T-helper 17 cell (primary cell): ENCODE measurements at places on chromosomes 3 and 15.

GRCh38 chr3:153640689-153641665 lies 479.0 kb downstream of the RAP2B start:
- no peak for DNase-seq

DNA sequence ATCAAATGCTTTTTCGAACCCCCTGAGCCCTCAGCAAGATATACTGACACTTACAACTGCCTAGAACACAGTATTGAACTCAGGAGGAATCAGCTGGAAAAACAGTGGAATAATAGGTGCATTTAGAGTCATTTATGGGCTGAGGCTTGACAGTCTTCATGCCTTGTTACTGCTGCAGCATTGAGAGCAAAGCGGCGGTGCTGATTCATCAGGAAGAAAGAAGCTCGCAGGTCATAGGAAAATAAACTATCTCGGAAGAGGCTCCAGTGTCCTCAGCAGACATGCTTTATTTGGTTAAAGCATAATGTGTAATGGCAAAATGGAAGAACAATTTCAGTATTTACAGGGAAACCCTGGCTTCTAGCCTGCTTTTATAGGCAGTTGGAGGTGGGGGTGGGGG lies 30.1 kb upstream of the NEO1 start:
- no peak for DNase-seq

DNA sequence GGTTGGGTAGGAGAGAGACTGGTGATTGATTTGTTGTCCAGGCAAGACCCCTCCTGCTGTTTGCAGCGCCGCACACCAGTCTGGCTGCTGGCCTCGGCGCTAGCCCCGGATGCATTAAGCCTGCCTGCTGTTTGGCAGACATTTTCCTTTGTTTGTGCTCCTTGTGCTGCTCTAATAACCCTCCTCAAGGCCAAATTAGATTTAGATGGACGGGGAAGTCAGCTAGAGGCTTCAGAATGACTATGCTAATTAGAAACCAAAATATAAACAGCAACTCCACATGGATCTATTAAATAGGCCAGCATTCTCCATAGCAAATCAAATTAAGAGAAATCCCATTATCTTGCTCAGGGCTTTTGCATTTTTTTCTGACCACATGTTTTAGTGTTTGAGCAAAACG lies 445.2 kb downstream of the SQOR start:
- no peak for DNase-seq

- DNase-seq = no peak
Measured at GRCh38 chr15:80081390-80081789, 21.9 kb downstream of the ZFAND6 start.

DNA sequence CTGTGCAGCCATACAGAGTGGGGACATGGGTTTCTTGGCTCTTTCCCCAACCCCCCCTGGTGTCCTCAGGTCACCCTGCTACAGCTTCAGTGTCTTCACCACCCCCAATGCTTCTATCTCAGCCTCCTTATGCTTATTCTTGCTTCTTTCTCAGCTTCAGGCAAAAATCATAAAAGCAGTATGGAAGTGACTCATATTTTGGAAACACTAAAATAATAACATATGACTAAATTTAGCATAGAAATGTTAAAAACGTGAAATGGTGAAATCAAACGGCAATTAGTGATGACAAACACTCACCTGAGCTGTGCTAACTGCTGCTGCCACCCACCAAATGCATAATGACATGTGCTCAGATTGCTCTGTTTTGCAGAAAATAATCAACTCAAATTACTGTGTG lies 475.2 kb upstream of the EPHA3 start:
- DNase-seq = no peak

- DNase-seq = no peak
Measured at GRCh38 chr15:71802770-71803169, 7.6 kb upstream of the NR2E3 start.

- DNase-seq = no peak
Measured at GRCh38 chr3:188646592-188646991, 492.6 kb downstream of the LPP start.

GRCh38 chr3:193980326-193980725 lies 155.6 kb upstream of the HES1 start:
- no peak for DNase-seq

DNA sequence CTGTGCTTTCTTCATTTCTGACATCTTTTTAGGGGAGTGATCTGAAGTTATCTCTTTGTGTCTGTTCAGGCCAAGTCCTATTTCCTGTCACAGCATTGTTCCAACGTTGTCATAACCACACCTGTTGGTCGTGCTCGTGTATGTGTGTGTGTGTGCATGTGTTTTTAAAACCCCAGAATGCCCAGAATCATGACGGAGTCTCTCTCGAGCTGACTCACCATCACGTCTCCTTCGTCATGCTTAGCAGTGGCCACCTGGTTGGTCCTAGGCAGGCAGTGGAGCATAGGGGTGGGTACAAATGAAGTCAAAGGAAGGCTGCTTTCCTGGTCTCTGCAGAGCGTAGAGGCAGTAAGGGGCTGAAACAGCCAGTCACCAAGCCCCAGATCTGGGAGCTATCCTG lies 126.8 kb upstream of the ABHD17C start:
- DNase-seq = no peak

GRCh38 chr3:150931745-150932144 lies 26.5 kb upstream of the MINDY4B start:
- DNase-seq = no peak

- DNase-seq = no peak
Measured at GRCh38 chr3:120160050-120160449, 65.8 kb upstream of the GSK3B start.

- no peak for DNase-seq
Measured at GRCh38 chr3:168977716-168978374, 685.7 kb downstream of the MECOM start.

- DNase-seq = no peak
Measured at GRCh38 chr3:183291497-183292031, 38.5 kb downstream of the B3GNT5 start.

- no peak for DNase-seq
Measured at GRCh38 chr3:7788881-7789280, 712.7 kb upstream of the LMCD1 start.

GRCh38 chr3:107111872-107112271 lies 265.4 kb upstream of the CCDC54 start:
- DNase-seq = no peak

DNA sequence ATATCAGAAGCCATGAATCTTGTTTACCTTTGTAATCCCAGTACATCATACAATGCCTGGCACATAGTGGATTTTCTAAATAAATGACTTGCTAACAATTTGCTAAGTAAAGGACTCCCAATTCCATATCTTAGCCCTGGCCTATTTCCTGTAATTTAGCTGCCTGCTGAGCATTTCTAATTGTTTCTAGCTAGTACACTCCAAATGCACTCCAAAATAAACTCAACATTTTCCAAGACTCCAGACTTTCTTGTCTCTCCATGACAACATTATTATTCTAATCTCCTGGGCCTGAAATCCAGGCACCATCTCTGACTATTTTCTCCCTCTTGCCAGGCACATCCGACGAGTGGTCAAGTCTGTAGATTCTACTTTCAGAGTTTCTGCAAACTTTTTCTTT lies 773.5 kb downstream of the SQOR start:
- no peak for DNase-seq

GRCh38 chr3:72950372-72950771 lies 46.2 kb upstream of the PPP4R2 start:
- DNase-seq = no peak

- no peak for DNase-seq
Measured at GRCh38 chr15:75156326-75157215, 45.1 kb upstream of the C15orf39 start.

DNA sequence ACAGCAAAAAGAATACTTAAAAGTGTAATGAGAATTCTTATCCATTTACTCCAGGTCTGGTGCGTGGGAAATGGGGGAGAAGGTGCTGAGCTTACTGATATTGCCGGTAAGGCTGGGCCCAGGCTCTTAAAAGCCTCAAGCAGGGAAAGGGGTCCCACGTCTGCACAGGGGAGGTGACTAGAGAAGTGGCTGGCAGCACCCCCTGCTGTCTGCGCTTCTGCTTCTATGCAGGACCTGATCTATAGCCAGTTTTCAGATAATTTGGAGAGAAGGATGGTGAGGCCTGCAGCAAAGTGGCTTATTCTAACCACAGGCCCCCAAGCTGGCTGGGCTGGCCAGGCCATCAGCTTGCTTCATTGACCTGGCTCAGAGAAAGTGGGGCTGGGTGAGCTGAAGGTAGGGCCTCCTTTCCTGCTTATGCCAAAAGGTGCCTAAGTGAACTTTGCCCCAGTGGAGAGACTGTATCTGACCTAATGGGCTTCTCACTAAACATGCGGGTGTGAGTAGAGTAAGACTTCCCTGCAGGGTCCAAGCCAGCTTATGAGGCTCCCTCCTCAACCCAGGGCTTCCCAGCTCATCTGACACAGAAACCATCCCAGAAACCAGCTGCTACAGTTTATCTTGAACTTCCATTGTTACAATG lies 30.9 kb upstream of the ATP1B3 start:
- no peak for DNase-seq

DNA sequence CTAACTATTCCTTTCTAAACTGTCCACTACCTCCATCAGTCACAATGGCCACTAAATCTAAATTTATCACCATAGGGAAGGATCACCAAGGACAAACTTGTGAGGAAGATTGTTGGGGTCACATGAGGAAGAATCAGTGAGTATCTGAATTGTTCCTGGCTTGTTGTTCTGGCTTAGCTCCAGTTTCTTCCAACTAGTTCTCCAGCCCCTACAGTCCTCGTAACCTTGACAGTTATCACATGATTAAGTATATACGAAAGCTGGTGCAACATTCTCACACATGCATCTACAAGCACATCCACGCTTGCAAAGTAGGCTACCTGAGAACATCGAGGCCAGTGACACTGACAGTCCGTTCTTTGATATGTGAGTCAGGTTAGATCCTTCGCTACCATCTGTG lies 46.0 kb downstream of the RUBCN start:
- no peak for DNase-seq

- no peak for DNase-seq
Measured at GRCh38 chr3:157063926-157064325, 96.0 kb downstream of the CCNL1 start.

DNA sequence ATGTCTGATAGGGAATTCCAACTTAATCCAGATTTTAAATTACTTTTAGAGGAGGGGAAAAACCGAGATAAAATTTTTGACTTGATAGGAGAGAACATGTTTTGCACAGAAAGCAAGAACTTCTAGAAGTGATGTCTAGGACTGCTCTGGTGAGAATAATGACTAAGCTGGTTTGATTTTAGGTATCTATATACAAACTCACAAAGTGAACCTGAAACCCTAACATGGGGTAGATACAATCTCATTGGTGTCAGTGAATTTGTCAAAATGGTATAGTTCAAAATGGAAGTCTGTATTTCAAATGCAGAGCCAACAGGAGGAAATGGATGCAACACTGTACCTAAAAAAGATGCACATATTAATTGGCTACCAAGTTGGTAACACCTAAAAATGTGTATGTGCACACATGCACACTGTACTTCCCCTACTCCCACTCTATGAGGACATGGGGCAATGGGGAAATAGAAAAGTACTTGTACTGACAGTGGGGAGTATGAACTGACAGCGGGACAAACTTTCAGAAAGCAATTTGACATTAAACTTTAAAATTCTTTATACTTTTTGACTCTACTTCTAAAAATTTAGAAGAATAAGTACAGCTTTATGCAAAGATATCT lies 53.0 kb downstream of the NR1I2 start:
- DNase-seq = no peak

DNA sequence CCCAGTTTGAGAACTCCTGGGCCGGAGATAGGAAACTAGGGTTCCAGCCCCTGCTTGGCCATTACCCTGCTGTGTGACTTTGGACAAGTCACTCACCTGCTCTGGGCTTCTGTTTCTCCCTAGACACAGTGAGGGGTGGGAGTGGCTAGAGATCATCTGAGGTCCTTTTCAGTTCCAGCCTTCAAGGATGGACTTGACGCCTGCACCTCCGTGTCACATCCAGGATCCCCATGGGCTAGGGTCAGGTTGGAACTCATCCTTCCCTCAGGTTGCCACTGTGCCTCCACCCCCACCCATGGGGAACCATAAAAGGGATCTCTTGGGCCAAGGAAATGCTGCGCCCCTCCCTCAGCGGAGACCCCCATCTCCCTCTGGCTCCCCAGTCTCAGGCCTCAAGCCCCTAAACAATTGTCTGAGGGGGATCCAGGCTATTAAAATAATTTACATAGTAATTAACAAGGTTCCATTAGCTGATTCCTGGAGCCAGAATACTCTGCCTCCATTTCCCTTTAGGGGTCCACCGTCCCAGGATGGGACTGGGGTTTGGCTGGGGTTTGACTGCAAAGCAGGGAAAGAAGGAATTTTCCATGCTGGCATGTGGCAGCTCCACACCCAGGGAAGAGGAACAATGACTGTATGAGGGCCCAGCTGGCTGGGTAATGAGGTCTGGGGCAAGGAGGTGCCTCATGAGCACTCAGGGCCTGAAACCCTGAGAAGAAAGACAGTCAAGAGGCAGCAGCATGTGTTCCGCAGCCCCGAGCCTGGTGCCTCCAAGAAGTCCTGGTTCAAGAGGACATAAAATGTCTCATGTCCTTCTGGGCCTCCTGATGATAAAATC lies 177.7 kb downstream of the SMAD6 start:
- DNase-seq = no peak

GRCh38 chr3:149507491-149508324 lies 33.2 kb downstream of the TM4SF4 start:
- no peak for DNase-seq

GRCh38 chr3:149003653-149004305 lies 12.4 kb downstream of the GYG1 start:
- DNase-seq = no peak

GRCh38 chr15:93382200-93382820 lies 293.3 kb upstream of the RGMA start:
- DNase-seq = no peak

DNA sequence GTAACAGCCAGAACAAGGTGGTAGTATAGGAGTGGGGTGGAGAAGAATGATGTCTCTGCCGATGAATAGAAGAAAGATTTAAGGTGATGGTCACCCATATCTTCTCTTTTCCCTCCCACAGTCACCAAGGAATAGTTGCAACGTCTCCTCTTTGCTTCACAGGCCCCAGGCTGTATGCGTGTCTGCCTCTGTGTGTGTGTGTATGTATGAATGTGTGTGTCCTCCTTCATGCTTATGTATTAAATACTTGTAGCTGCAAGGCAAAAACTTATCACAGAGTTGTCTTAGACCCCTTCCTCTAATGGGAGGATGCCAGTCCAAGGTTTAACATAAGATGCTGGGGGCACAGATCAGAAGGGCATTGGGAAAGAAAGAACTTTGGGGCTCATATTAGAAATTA lies 19.1 kb upstream of the BNC1 start:
- no peak for DNase-seq

- no peak for DNase-seq
Measured at GRCh38 chr3:49711489-49711888, 8.0 kb downstream of the AMIGO3 start.

DNA sequence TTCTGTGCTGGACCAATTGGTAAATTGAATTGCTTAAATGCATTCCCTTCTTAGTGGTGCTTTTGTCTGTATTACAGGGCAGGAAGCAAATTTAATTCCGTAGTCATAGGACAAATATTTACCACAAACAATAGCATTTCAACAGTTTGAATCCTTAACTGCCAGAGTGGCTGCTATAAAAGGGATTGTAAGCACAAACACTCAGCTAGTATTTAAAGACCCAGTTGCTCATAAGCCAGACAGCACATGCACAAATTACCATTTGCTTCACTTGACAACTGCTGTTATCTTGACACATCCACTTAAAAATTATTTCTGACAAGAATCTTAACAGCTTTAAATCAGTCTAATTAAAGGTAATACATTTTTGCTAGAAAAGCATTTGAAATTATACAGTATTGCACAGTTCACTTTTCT lies 490.2 kb upstream of the ADAMTS9 start:
- DNase-seq = no peak

- peak; percentile 10 for DNase-seq
Measured at GRCh38 chr3:44712455-44713075, at the start of gene ZNF502. ZNF502 (plus strand) TSS chr3:44712660; CDS start chr3:44720262, 7,602 bp downstream.
